ENCODE measurements at places on chromosomes 6 and 20.

DNA sequence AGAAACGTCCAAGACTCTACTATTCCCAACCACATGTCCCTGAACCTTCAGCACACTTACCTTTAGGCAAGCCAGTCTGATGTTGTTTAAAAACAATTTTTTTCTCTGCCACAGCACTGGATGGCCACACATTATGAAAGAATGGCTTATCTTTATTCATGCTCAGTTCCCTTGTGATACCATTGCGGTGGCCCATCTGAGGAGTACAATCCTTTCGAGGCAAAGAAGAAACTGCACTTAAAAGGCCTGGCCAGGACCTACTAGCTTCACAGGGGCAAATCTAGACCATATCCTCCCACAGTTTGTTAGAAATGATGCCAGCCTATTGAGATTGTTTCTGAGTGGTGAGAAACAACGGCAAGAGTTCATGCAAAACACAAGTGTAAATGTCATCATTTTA, 88.4 kb upstream of the PLEKHG1 start:
- DNase-seq = no peak

GRCh38 chr20:61447952-61448351, 195.9 kb downstream of the CDH4 start:
- DNase-seq = no peak

- no peak for DNase-seq
These were observed 473.5 kb upstream of the SPTLC3 start for GRCh38 chr20:12535316-12535715.

GRCh38 chr20:53425941-53426340, 167.7 kb downstream of the ZNF217 start:
- DNase-seq = no peak

DNA sequence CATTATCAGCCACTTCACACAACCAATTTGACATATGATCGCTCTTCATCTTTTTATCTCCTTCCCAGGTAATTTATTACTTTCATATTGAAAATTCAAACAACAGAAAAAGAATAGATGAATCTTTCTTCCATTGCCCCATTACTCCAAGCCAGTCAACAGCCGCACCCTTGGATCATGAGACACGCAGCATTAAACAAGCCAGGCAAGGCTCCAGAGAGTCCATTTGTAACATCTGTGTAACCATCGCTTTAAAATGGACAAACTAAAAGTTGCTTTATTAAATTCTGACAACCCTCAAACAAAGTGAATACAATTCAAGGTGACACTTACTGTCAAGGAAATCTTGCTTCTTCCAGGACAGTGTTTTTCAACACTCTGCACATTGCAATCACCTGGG, 200.3 kb downstream of the EPM2A start:
- no peak for DNase-seq

DNA sequence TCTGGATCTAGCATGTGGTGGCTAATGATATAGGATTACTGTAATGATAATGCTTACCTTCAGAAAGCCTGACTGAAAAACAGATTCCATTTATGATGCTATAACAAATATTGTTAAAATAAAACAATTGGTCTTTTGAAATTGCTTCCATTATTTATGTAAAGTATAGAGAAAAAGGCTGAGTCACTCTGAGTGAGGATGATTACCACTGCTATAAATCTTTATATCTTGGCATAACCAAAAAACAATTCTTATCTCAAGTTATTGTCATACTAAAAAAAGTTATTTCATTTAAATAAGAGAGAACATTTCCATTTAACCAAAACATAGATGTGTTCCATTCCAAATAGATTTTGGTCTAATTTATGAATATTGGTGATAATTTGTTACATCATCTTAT, 53.0 kb upstream of the DST start:
- DNase-seq = no peak

DNA sequence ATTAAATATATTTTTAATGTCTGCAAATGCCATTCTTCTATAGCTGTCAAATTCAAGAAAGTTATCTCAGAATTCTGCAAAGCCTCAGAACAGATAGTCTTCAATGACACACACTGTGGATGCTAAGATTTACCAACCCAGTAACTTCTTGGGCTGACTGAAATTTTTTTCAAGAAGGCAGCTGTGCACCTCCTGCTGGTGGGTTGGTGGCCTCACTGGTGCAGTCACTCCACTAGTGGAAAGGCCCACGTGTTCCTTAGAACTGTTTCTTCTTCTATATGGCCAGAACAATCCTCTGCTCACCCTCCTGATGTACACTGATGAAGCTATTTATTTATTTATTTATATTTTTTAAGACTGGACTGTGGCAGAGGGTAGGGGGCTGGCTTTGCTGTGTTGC, 28.1 kb upstream of the MTCL3 start:
- no peak for DNase-seq

- DNase-seq = no peak
These were observed 103.6 kb upstream of the NXT1 start for GRCh38 chr20:23246717-23247664.

DNA sequence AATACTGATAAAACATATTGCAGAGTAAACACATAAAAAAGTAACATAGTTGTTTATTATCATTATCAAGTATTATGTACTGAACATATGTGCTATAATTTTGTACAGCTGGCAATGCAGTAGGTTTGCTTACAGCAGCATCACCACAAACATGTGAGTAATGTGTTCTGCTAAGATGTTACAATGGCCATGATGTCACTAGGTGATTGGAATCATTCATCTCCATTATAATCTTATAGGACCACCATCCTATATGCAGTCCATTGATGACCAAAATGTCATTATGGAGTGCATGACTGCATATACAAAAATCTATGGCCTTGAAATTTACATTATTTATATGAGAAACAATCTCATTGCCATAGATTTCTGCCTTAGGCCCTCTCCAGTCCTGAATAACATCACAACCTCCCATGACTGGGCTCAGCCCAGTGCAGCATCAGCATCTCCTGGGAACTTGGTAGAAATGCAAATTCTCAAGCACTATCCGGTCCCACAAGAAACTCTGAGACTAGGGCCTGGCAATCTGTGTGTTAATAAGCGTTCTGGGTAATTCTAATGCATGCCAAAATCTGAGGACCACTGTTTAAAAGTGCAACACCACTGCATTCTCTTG, 352.0 kb upstream of the MARCKS start:
- DNase-seq = no peak

Data from activated T-cell treated with anti-CD3 and anti-CD28 coated beads, Interleukin-2, amount 50 U/mL, for 1 hour (primary cell).